Nephron progenitor cell (in vitro differentiated cells): ENCODE measurements at places on chromosomes 11 and 22.
A peak's percentile ranks its signal among the peaks of the same experiment; 100 is the strongest.

- no peak for DNase-seq
Measured at GRCh38 chr11:2437516-2437915, 6.8 kb downstream of the TRPM5 start.

DNA sequence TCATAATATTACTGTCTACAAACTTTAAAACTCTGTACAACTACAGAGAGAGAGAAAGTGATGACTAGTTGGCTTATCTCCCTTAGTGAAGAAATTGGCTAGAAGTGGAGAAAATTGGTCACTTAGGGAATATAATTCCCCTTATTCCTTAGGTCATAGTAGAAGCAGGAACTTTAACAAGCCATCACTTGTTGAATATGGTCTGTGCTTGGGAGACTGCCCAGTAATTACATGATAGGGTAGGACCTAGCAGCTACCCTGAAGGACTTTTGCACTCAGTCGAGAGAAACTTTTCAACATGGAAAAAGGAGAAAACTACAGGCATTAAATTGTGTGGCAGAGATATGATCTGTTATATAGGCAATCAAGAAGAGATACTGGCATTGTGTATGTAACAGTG, 576.5 kb upstream of the CCDC90B start:
- DNase-seq: no peak

DNA sequence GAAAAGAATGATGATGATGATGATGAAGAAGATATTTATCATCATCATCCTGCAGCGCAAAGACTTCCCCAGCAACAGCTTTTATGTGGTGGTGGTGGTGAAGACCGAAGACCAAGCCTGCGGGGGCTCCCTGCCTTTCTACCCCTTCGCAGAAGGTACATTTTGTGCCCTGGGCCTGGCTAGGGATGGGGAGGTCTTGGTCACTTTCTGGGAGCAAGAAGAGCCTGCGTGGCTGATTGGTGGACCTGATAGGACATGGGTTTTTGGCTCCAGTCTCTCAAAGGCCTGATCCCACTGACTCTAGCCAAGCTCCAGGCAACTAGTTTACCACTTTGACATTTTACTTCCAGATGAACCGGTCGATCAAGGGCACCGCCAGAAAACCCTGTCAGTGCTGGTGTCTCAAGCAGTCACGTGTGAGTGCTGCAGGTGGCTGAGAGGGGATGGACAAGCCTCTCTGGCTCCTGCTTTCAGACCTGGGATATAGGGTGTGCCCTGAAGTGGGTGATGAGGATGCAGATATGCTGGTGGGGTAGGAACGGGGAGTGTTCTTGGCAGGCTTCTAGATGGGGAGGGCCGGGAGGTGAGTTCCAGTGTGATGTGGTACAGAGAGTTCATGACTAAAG, 5.3 kb downstream of the SIDT2 start:
- no peak for DNase-seq

- peak; percentile 96 for DNase-seq
Measured at GRCh38 chr11:45097721-45098493, 48.5 kb upstream of the PRDM11 start.

- no peak for DNase-seq
Measured at GRCh38 chr11:125975634-125976033, 29.8 kb downstream of the VSIG10L2 start.

GRCh38 chr22:42338479-42338878, 68.0 kb upstream of the TCF20 start:
- DNase-seq: no peak

- DNase-seq: no peak
Measured at GRCh38 chr11:44623341-44623730, 57.9 kb downstream of the CD82 start.

DNA sequence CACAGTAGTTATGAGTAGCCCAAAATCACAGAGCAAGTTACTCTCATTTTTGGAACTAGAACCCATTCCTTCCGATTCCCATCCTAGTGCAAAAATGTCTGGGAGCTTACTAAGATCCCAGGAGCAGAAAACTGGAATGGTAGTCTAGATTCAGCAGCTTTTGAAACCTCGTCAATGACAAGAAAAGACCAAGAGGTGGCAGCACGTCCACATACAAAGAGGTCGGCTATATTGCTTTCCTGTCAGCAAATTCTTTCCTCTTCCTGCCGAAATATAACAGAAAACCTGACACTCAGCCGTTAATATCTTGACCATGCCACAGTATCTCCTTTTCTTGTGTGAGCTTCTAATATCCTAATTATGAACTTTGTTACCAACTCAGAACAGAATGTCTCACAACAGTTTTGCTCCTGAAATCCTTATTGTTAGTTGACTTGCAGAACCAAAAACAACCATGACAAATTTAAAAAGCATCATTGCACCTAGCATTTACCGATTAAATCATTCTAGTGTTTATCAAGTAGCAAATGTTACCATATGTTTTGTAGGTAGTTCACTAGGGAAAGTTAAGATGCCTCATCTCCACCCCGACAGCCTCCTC, 92.8 kb upstream of the OR9G4 start:
- DNase-seq: peak; percentile 58

DNA sequence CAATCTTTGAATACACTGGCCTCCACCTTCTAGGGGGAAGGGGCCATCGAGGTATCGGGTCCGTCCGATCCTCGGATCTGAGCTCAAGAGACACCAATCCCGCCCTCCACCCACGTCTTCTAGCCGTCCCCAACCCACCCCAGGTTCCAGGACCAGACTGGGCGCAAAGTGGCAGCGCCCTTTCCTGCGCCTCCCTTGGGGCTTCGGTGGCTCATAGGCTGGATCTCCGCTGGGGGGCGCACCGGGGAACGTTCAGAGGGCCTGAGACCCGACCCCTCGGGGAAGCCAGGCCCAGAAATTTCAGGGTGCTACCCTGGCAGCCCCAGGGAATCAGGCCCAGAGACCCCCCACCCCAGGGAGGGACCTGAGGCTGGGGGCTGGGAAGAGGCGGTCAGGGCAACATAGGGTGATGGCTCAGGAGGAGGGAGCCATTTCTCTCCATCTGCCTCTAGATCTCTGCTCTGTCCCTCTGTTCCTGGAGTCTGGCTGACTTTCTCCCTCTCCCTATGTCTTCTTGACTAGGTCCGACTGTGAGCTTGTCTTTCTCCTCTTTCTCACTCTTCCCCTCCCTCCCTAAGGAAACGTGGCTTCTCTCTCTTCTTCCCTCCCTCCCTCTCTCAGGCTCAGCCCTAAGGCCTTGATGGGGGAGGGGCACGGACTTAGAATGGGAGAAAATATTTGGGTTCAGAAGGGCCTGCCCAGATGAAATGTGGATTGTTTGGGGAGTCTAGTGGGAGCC, 1.1 kb downstream of the CREB3L1 start:
- DNase-seq: peak; percentile 71

GRCh38 chr22:48251629-48252028, 1489.2 kb downstream of the TBC1D22A start:
- DNase-seq: no peak

DNA sequence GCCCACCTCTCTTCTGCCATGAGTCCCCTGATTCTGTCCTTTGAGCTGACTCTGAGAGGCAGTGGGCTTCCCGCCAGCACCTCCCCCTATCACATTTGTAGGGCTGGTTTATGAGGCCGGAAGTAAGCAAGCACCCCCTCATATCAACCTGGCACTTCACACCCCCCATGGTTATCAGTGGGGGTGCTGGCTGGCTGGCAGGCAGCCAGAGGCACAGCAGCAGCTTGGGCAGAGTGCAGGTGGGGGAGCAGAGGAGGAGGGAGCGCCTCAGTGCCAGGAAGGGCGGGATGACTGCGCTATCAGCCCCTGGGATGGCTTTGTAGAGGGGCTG, 22.9 kb upstream of the CHRM4 start:
- DNase-seq: no peak

- no peak for DNase-seq
Measured at GRCh38 chr11:28808771-28809170, 700.6 kb downstream of the METTL15 start.

DNA sequence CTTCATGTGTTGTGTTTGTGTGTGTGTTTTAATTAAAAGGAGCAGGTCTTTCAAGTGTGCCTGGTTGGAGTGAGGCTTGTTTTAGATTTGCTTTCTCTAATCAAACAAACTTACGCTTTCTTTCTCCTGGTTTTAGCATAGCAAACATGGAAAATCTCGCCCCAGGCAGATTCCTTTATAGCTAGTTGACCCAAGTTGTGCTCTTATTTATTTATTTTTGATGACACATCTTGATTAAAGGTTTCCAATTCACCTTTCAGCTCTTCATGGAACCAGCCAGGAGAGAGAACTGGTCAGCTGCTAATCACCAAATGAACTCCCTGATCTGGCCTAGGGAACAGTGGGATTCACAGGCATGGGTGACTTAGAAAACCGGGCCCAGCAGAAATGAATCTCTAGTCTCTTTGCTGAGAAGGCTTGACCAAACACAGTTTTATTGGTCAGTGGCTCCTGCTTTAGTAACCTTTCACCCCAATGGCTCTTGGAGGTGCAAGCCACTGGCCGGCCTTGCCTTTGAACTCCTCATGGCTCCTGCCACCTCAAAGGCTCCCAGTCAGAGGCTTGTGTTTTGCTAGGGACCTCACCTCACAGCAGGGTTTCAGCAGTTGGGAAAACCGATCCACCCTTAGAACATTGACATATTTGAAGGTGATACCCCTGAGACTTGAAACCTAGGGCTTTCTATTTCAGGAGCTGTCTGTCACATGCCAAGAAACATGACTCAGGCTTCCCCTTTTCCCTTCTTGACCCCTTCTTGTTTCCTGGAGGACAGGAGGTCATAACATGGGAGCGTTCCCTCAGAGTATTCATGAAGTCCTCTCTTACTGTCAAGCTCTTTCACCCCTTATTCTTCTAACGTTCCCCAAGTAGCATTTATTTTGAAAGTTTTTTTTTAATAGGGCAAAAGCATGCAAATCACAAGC, 48.8 kb downstream of the EXT2 start:
- no peak for DNase-seq

- DNase-seq: no peak
Measured at GRCh38 chr22:32533265-32534111, 58.9 kb downstream of the FBXO7 start.

DNA sequence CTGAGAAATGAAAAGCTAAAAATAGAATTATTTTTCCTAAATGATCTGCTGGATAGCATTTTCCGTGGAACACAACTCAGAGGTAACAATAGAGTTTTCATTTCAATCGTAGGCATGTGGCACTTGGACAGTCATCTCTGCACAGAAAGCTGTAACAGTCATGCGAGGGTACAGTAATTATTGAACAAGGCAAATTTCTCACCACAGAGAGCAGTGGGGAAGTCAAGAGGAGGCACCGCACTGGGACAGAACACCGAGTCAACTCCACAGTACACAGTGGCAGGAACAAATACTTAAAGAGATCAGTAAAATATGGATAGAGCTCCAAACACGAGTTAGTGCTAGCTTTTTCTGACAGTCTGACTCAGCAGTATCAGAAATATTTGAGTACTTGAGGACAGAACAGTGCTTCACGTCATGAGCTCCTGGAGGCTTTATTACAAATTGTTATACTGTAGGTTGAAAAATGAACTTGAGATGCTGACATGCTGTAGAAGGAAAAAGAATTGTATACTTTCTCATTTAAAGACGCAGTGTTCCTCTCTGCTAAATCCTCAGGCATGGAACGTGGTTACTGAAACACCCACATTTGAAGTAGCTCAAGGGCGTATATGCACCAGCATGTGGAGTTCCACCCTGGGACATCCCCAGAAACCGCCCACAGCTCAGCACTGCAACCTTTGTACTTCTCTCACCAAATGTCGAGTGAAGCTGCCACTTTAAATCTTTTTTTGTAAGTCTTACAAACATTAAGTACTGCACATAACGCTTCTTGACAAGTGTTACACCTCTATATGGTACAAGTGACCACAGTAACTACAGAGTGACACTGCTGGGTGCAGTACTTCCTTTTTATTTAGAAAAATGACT, 27.4 kb upstream of the YPEL1 start:
- no peak for DNase-seq

DNA sequence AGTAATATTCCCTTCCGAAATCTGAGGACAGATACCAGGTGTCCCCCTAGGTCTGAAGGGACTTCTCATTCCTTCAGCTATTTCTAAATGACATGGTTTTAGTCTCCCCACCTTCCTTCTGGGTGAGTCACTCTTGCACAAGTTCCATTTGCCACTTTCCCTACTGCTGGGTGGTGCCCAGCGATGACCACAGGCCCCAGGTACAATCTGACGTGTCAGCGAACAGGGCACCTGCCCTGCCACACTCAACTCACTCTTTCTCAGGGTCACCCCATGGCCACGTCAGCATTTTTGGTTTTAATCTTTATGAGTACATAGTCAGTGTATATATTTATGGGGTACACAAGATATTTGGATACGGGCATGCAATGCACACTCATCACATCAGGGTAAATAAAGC, 17.2 kb downstream of the POU2AF1 start:
- no peak for DNase-seq

- DNase-seq: no peak
Measured at GRCh38 chr22:48567213-48567975, 1260.3 kb downstream of the BRD1 start.

GRCh38 chr11:74282914-74283371, 28.5 kb downstream of the P4HA3 start:
- DNase-seq: no peak

DNA sequence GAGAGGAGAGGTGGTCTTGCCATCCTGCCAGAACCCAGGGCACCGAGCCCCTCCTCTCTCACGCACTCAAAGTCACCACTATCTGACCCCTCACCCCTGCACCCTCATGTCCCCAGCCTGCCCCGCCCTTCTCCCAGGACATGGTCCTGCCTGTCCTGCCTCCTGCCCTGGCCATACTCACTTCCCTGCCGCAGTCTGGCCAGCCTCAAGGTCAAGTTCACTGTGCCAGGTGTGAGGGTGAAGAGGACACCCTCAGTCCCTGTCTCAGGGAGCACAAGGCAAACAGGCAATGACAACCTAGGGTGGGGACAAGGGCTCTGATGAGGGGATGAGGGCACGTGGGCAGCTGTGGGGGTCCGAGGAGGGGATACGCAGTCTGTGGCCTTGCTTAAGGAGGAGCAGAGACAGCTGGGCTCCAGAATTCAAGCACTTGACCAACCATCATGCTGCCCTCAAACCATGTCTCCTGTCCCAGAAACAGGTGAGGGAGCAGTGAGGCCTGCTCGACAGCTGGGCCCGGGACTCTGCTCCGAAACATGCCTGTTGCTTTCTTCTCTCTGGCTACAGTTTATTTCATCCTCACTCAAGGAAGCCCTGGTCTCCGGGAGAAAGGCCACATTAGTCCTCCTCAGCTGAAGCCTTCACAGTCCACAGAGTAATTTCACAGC, 36.6 kb downstream of the PDGFB start:
- no peak for DNase-seq

- DNase-seq: no peak
Measured at GRCh38 chr22:46007003-46007847, 30.3 kb upstream of the WNT7B start.

- DNase-seq: no peak
Measured at GRCh38 chr11:96205460-96205809, 137.6 kb downstream of the MAML2 start.

- DNase-seq: no peak
Measured at GRCh38 chr22:41482319-41482935, 13.5 kb downstream of the ACO2 start.

GRCh38 chr22:46774253-46774979, 12.0 kb downstream of the TBC1D22A start:
- no peak for DNase-seq
